ENCODE measurements at places on chromosomes 5 and 9.
A peak's percentile ranks its signal among the peaks of the same experiment; 100 is the strongest.

DNA sequence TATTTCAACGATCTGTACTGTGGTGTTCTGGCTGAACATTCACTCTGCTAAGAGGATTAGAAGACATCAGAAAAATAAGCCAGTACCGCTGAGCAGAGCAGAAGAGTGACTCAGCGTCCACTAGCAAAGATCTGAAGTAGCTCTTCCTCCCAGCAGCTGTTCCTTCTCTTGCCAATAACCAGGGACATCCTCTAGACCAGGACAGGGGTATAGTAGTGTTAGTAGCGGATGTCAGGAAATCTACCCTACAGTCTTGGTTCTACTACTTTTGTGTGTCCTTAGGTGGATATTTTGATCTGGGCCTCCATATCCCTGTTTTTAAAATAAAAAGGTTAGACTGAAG lies 103.6 kb downstream of the TSSK1B start:
- no peak for DNase-seq

GRCh38 chr5:6525910-6526309 lies 77.3 kb downstream of the UBE2QL1 start:
- no peak for DNase-seq

GRCh38 chr5:147639321-147639720 lies 129.5 kb upstream of the DPYSL3 start:
- no peak for DNase-seq

DNA sequence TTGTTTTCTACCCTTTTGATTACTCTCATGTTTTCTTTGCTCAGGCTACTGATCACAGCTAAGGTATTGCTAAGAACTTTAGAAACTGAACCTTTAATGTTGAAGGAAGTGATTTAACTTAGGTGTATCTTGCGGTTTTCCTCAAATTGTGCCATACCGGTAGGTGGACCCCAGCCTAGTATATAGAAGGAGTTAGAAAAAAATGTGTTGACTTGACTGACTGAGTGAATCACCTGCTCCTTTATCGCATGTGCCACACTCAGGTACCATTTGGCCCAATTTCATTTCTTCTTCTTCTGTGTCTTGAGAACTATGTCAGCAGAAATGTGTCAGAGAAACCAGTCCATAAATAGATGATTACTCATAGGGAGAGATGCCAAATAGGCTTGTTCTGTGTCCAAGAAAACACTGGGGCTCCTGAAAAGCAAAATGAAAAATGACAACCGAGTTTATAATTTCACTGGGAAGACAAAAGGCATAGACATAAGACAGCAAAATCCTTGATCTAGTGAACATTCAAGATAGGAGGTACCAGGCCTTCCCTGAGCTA lies 19.4 kb downstream of the PLPPR1 start:
- DNase-seq: no peak

DNA sequence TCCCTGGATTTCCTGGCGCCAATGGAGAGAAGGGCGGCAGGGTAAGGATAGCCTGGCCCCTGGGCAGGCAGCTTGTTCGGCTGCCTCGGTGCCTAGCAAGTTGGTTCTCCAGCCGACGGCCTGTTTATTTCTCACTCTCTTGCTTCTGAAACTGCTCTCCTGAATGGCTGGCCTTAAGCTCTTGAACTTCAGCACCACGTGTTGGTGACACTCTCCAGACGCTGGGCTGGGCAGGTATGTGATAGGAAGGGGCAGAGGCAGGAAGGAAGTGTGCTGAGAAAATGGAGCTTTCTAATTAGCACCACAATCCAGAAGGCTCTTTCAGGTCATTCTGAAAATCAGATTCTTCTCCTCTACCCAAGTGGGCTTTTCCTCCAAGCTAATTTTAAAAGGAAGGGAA lies 91.4 kb upstream of the FCN2 start:
- DNase-seq: no peak

DNA sequence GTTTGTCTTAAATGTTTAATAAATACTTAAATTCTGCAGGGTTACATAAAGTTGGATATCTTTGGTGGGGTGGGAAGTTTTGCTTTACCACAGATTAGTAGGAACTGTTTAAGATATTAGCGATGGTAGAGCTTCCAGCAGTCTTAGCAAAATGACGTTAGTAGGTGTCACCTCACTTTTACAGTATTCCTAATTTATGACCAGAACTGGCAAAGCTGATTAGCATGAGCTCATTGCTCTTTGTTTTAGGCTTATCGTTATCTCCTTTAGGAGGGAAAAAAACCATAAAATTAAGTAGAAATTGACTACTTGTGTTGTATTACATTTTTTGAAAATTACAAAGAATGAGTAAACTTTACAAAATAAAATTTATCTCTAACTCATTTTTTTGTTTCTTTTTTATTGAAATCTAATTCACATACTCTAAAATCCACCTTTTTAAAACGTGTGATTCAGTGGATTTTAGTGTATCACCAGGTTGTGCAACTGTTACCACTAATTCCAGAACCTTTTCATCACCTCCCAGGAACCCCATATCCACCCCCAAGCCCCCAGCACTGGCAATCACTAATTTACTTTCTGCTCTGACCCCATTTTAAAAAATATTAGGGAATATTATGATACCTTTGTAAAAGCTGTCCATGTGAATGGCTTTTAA lies 129.5 kb downstream of the TRIO start:
- no peak for DNase-seq

DNA sequence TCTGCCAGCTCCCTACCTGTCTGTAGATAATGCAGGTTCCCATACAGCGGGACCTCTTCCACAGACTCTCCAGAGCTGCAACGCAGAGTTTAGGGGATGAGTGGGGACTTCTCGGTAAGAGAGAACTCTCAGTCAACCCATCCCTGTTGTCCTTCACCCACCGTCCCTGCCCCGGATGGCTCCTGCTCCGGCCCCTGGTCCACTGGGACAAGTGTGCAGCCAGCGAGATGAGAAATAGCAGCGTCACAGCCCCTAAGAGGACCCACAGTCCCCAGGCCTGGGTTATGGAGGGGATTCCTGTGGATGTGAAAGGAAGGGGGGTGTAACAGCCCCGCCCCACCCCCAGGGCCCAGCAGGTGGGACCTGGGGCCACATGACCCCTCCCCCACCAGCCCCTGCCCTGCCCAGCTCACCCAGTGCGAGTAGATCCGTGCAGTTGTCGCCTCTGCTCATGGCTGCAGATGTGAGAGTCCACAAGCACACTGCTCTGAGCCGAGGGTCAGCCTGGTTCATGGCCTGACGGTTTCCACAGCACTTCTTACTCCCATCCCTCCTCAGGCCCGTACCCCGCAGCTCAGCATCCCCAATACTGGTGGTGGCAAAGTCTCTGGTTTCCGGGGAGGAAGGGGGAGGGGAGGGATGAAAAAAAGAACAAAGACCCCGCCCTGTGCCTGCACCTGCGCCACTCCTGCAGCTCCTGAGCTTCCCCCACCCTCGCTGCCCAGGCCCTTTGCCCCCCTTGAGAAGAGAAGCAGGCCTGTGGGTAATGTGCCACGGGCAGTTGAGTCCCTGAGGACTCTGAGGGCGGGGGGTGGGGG lies at the start of gene SIT1:
SIT1 (minus strand) TSS at position 591 of the 818 bp plus-strand sequence; CDS start at position 513, 78 bp downstream.
- no peak for DNase-seq

DNA sequence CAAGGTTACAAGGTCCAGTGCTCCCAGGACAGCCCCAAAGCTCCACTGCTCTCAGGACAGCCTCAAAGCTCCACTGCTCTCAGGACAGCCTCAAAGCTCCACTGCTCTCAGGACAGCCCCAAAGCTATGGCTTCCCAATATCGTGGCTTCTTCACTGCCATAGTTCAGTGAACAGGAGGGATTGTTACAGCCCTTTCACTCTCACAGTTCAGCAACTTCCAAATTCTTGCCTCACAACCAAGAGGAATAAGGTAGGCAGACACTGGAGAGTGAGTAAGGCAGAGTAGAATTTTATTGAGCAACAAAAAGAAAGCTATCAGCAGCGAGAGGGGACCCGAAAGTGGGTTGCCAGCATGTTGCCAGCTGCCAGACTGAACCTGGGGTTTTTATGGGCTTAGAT lies 277.6 kb downstream of the CDH10 start:
- DNase-seq: no peak

DNA sequence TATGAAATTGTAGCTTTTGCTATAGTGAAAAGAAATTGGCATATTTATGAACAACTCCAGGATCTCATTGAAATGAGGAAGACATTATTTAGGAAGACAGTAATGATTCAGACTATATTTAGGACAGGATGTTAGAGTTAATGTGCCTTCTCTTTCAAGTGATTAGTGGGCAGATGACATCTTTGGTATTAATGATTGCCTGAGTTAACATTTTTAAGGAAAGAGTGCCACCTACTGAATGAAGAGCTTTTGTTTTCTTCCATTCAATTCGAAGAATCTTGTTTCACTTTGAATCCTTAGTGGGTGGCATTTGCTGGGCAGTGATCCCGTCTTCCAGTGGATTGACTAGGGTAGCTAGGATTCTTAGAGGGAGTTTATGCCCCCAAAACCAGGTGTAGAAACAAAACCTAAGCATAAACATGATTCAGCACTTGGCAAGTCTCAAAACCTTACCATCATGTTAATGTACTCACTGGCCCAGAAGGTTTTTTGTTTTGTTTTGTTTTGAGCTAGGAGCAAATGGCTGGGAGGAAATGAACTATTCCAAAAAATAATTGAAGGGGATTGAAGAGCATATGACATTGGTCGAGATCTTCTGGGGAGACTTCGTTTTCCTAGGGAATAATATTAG lies 23.2 kb downstream of the MAP3K1 start:
- no peak for DNase-seq

DNA sequence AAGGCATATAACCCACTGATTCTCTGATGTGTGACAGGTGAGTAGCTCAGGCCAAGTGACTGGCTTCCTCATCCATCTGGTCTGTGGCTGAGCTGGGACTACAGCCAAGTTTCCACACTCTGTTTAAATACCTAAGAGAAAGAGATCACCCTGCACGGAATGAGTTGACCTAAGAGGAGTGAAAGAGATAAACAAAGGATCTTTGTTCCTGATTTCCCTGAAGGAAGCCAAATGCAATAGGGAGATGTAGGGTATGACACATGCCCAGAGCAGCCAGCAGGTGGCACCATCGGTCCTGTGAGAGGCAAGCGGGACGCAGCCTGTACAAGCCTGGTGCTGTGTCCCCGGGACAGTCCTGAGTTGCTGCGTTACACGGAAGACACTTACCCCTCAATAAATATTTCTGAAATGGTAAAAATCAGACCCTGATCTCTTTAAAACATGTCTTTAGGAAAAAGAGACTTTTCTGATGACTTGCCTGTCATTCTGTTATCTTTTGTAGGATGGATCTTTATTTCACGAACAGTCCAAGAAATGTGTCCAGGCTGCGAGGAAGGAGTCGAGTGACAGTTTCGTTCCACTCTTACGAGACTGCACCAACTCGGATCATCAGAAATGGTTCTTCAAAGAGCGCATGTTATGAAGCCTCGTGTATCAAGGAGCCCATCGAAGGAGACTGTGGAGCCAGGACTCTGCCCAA lies 41.1 kb downstream of the GALNT12 start:
- peak; percentile 54 for DNase-seq

- DNase-seq: no peak
Measured at GRCh38 chr5:114358329-114358728, 3.5 kb upstream of the KCNN2 start.

DNA sequence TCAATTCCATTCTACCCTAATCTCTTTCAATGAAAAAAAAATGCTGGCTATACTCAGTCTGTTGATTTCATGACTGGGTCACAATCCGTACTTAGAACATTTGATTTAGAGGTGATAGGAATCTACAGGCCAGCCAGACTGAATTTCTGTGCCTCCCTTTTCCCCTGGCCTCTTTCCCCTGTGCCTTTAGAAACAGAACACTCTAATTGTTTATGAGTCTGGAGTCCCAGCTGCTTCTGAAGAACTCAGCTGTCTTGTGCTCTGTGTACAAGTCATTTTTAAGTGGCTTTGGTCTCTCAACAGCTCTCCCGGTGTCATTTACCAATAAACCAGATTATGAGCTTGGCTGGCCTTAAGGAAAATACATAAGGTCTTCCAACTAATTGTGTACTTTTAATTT lies 94.1 kb upstream of the ITGA2 start:
- DNase-seq: no peak

DNA sequence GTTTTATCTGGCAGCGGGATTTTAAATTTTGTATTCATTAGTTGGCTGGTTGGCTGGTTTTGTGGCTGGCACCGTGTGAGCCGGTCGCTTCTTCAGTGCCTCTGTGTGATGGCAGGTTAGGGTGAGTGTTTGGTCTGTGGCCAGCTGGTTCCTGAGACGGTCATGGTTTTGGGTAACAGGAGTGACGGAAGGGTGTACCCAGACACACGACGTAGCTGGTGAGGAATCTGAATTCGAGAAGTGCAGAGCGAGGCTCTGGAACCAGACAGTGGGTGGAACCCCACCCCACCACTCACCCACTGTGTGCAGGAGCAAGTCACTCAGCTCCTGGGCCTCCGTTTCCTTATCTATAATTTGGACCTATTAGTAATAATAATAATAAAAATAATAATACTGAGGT lies 2.7 kb downstream of the BTNL9 start:
- no peak for DNase-seq

GRCh38 chr5:73967347-73967746 lies 341.4 kb downstream of the ARHGEF28 start:
- no peak for DNase-seq

- no peak for DNase-seq
Measured at GRCh38 chr9:34252016-34252415, 73.2 kb downstream of the UBAP1 start.

GRCh38 chr5:35373249-35373648 lies 143.0 kb upstream of the PRLR start:
- DNase-seq: no peak

DNA sequence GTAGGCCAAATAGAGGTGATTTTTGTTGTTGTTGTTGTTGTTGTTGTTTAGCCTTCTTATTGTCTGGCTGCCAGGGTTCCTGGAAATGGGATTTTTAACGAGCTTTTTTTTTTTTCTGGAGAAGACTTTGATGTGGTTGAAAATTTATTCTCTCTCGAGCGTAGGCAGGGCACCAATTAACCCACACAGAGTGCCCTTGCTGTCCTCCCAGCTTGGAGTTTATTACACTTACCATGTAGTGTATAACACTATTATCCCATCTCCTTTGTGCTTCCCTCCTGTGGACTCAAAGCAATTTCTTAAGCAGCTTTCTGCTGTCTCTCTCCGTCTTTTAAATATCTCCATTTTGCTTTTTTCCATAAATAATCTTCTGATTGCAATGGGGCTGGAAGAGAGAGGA lies 57.4 kb downstream of the OR2K2 start:
- no peak for DNase-seq

Data from stimulated activated CD4-positive, alpha-beta T cell treated with anti-CD3 and anti-CD28 coated beads, Interleukin-12 subunit alpha, Interleukin-12 subunit beta, amount 100 ng/mL, for 24 hours (primary cell).